NCI-H2029 treated with DMSO at 0.1 percent for 48 hours (cell line): ENCODE measurements at places on chromosomes 1 and 21.

GRCh38 chr1:67532452-67533216 lies 102.4 kb upstream of the SERBP1 start:
- peak; percentile 50 for DNase-seq

- DNase-seq, result no peak
Observed at GRCh38 chr1:183030053-183030452, 6.8 kb downstream of the LAMC1 start.

DNA sequence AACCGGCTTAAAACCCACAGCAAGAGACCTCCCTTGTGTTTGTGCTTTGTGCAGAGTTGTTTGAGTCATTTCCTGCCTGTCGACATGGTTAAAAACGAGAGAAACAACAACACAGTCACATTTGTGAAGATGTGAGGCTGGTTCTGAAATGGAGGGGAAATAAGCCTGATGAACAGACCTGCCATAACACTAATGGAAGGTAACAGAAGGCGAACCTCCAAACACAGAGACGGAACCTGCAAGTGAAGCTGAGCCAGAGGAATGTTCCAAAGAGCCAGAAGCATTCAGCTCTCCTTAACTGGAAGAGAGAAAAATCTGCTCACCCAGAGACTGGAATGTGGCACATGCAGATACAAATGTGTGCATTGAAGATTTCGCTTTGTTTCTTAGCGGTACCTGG lies 53.2 kb upstream of the RAVER2 start:
- DNase-seq, result no peak

- DNase-seq, result peak; percentile 67
Observed at GRCh38 chr21:25583370-25584130, 23.7 kb downstream of the MRPL39 start.

DNA sequence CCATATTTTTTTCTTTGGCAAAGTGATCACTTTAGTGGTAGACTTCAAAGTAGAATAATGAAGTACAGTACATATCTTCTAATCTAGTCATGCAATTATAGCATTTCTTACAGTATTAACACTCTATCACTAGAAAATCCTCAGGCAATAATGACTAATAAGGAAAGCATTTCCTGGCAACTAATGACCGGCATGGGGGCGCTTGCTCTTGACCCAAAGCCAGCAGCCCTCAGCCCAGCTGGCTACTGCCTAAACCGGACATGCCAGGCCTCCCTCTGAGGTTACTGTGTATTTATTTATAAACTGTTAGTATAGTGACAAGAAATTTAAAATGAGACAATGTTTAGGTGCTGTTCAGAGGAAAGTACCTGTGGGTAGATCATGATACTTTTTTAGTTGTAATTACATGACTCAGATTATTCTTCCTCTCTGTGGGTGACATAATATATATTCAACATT lies 633.8 kb downstream of the PTPRC start:
- DNase-seq, result no peak

GRCh38 chr1:17109892-17110554 lies 9.2 kb downstream of the PADI2 start:
- DNase-seq, result peak; percentile 17

- no peak for DNase-seq
Observed at GRCh38 chr1:10753299-10753698, 43.1 kb downstream of the CASZ1 start.

DNA sequence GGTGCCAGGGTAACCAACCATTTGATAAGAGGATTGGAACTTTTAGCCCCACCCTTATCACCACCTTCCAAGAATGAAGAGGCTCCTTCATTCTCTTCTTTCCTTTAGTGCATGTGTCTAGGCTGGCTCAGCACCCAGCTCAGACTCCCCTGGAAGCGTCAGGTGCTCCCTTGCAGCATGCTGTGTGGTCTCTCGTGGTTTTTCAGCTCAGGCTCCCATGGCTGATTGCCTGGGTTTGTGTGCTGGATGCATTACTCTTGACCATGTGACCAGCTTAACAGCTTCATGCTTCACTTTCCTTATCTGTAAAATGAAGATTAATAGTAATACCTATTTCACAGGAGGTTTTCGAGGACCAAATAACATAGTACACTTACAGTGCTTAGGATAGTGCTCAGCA lies 198.4 kb downstream of the HHAT start:
- DNase-seq, result no peak
